CD4-positive, alpha-beta T cell treated with Interleukin-17A for 1 hour (primary cell): ENCODE measurements at places on chromosomes 1 and 21.
A peak's percentile ranks its signal among the peaks of the same experiment; 100 is the strongest.

GRCh38 chr1:224504297-224505041 lies 69.9 kb upstream of the WDR26 start:
- DNase-seq, result no peak

DNA sequence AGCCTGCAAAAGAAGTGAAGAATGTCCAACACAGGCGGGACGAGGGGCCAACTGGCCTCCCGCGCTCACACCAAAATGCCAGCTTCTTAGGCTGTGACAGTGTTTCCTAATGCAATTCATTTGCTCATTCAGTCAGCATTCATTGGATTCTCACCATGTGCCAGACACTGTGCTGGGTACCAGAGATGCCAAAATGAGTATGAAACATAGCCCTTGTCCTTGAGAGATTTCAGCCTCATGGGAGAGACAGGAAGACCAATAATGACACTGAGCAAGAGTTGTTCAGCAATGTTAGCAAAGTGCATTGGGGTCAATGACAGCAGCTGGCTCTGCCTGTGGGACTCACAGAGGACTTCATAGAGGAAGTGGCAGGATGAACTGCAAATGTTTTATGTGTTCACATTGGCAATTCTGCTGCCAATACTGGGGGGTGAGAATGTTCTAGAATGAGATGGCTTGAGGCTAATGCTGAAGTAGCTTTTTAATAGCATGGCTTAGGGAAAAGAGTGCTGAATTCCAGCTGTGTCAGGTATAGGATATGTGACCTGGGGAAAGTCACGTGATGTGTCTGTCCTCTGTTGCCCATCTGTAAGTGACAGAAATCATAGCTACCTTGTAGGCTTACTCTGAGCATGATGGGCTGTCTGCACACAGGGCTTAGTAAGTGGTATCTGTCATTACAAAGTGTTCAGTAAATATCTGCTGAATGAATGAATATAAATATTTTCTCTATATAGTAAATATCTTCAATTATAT lies 58.3 kb upstream of the KIF26B start:
- no peak for DNase-seq

DNA sequence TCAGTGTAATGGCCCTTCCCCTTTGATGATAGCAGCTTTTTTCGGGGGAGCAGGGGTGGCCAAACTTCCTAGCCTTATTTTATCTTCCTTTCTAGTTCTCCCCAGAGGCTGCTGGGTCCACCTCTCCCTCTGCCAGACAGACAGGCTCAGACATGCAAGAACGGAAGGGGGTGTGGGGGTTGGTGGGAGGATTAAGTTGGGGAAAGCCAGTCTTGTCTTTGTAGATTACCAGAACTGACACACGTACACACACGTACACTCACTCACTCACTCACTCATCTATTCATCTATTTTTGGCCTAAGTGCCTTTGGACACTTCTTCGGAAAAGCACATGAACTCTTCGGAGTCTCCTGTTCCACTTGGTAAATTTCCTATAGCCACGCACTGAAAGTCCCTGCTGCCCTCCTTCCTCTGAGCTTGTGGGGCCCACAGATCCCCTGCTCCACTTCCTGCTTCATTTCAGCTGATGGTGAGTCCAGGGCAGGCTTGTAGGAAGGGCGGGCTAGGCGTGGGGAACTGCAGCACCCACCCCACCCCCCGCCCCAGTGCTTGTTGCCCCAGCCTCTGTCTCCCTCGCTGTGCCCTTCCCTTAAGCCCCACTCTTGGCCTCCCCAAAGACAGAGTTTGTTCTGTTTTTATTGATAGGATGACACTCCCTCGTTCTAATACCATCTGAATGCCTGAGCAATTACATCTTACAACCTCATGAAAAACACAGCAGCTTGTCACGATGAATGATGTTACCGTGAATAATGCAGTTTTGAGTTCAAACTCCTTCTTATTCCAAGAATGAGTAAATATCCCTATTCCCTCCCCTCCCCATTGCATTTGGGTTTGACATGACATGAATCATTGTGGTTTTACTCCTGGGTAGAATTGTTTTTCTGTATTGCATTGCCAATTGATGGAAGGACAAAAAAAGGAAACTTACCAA lies 60.7 kb upstream of the ATP5PO start:
- DNase-seq, result peak; percentile 63

DNA sequence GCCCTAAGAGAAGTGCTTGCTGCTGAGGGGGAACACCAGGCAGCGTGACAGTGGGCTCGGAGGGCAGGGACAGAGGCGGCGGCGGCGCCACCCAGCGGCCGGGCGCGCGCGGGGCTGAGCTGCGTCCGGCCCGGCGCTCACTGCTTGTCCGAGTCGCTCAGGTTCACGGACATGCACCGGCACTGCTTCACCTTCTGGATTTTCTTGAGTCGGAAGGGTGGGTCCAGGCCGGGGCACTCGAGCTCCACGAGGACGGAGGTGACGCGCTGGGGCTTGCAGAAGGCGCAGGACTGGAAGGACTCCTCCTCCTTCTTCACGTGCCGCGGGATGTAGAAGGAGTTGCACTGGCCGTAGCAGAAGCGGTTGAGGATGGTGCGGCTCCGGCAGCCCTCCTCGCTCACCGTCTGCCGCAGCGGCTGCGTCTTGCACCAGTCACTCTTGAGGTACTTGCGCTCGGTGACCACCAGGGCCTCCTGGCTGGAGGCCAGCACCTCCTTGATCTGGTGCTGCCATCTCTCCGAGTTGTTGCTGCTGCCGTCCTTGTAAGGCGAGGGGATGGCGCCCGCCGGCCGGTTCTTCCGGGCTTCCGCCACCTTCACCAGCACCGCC lies 119.0 kb downstream of the GREM2 start:
- DNase-seq, result peak; percentile 8

DNA sequence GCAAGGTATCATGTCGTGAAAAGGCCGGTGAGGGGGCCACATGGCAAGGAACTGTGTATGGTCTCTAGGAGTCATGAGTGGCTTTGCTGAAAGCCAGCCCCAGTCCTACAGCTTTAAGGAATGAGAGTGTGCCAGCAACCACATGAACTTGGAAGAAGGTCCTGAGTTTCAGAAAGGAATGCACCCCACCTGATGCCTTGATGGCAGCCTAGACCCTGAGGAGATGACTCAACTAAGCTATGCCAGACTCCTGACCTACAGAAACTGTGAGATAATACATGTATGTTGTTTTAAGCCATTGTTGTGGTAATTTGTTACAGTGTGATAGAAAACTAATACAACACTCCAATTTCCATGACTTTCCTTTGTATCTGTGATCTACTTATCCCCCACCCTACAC lies 33.5 kb upstream of the AKT3 start:
- DNase-seq, result no peak

DNA sequence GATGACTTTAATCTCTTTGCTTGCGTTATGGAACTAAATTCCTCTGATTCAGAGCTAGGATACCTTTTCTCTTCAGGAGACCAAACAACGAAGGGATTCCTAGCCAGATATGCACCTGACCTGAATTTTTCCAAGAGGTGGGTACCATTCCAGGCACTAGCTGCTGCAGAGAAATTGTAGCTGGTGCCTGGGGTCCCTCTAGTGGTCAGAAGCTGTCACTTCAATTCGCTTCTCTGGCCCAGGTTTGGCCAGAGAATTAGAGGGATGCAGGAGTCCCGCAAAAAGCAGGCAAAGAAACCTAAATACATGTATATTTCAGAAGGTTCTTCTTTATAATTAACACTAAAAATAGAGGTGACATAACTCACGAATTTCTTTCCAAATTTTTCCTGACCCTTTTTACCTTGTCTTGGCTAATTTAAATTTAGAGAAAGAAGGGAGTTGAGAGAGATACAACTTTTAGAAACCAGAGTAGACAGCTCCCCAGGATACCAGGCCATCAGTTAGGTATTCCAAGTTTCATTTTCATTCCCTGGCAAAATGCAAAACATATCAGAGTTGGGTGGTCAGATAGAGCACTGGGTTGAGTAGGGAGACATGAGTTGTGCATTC lies 9.6 kb downstream of the ACKR1 start:
- peak; percentile 38 for DNase-seq

GRCh38 chr1:116679828-116680628 lies 12.5 kb upstream of the IGSF3 start:
- no peak for DNase-seq

GRCh38 chr1:185017338-185017737 lies 28.0 kb upstream of the RNF2 start:
- no peak for DNase-seq

GRCh38 chr1:205528887-205529825 lies 24.7 kb downstream of the CDK18 start:
- peak; percentile 71 for DNase-seq

DNA sequence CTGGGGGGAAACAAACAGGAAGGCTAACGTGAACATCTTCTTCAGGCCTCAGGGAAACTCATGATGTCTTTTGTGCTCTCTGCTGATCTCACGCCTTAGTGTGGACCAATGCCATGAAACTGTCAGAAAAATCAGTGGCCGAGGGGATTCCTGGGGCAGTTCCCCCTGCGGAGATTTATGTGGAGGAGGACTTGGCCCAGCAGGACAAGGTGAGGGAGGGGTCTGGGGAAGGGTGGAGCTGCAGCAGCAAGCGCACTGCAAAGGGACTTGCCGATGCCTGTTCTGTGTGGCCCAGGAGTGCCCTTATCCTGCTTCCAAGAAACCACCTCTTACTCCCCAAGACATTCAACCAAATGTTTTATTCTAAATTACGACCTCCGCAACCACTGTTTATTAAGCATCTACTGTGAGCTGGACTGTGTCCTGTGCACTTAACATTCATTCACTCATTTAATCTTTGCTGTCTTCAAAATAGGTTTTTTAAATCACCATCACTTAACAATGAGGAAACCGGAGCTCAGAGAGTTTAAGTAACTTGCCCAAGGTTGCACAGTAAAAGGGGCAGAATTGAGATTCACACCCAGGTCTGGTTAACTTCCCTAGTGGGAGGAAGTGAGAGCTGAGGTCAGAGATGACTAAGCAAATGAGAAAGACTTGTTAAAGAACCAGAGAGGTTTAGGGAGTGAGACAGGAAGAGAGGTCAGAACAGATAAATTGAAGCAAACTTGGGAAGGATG lies 49.7 kb downstream of the FHAD1 start:
- peak; percentile 23 for DNase-seq

DNA sequence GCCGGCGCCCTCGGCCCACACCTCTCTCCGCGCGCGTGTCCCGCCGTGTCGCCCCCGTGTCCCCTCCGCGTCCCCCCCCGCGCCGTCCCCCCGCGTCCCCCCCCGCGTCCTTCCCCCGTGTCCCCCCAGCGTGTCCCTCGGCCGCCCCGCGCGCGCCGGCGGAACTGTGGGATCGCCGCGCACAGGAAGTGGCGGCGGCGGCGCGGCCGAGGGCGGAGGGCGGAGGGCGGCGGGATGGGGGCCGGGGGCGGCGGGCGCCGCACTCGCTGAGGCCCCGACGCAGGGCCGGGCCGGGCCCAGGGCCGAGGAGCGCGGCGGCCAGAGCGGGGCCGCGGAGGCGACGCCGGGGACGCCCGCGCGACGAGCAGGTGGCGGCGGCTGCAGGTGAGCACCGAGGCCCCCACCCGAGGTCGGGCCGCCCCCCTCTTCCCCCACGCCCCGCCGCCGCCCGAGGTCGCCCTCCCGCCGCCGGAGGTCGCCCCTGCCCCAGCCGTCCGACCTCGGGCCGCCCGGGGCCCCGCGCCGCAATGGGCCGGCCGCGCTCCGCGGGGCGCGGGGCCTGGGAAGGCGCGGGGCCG lies at the start of gene AGPAT3:
AGPAT3 (plus strand) TSS at position 262 of the 578 bp plus-strand sequence. CDS start 94,459 bp downstream, outside the sequence.
- peak; percentile 36 for DNase-seq

- no peak for DNase-seq
Observed at GRCh38 chr21:17532292-17532691, 19.4 kb downstream of the CXADR start.

- peak; percentile 36 for DNase-seq
Observed at GRCh38 chr1:25917996-25918395, 11.8 kb upstream of the STMN1 start.

DNA sequence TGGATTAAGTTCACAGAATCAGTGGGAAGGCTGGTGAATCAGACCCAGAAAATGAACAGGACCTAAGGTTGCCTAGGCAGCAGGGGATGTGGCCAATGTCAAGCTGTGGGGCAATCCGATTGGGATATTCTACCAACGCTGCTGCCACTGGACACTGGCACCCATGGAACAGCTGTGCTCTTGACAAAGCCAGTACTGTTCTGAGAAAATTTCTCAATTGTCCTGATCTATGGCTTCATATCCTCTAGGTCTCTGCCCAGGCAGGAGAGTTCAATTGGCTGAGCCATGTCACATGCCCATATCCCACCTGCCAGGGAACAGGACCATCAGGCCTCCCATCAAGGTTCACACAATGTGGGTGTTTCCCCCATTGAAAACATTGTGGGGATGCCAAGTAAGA lies 6.2 kb downstream of the TACSTD2 start:
- DNase-seq, result no peak

DNA sequence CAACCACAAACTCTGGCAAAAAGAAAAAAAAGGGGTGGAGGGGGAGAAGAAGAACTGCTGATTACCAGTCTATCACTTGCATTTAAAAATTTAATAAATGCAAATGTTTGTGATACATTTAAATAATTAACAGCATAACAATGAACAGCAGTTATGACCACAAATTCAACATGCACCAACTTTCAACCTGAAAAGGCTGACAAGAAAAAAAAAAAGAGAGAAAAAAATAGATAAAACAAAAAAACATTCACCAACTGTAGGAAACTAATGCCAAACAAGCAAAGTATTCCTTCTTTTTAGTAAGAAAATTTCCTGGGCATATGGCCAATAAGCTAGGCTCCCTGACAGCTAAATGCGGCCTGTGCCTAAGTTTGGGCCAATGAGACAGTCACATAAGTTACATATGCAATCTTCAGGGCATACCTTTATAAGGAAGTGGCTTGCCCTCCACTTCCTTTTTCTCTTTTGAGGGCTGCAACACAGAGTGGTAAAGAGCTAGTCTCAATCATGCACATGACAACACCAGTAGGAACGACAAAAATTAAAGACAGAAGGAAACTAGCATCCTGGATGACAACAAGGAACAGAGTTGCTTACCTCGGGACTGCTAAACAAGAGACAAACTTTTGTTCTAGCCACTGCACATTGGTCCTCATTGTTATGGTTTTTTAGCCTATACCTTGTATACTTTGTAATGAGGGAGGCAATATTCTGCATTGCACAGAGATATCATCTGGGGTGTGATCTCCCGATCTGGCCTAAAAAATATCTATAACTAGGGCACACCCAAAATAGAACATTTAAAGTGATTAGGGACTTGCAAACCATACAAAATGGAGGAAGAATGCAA lies 24.2 kb upstream of the PHTF1 start:
- peak; percentile 79 for DNase-seq

DNA sequence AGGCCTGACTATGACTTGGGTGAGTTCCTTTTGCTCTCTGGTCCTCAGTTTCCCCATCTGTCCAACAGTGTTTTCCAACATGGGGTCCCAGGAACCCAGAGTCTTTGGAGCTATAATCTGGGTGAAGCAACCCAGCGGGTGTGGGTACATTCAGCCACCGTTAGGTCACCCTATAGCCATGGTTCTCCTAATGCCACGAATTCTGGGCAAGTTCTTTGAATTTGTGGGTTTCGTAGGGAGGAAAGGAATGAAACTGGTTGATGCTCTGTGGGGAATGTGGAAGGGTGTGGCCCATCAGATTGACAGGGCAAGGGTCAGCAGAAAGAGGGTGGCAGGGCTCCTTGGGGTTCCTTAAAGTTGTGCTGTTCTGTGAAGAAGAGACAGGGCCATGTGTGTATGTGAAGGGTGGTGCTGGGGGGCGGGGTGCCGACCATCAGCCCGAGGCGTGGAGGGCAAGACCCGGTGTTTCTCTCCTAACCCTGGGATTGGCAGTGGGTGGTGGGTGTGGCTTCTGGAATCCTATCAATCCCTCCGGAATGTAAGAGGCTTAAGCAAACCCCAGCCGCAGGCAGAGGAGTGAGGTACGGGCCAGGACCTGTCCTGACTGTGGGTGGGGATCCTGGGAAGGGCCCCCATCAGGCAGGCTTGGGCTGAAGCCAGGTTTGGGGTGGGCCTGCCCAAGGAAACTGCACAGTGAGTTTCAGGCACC lies 35.5 kb upstream of the ZNF362 start:
- no peak for DNase-seq

GRCh38 chr1:212235857-212236256 lies 49.4 kb upstream of the PPP2R5A start:
- no peak for DNase-seq
